ENCODE measurements at places on chromosomes 4 and X.

DNA sequence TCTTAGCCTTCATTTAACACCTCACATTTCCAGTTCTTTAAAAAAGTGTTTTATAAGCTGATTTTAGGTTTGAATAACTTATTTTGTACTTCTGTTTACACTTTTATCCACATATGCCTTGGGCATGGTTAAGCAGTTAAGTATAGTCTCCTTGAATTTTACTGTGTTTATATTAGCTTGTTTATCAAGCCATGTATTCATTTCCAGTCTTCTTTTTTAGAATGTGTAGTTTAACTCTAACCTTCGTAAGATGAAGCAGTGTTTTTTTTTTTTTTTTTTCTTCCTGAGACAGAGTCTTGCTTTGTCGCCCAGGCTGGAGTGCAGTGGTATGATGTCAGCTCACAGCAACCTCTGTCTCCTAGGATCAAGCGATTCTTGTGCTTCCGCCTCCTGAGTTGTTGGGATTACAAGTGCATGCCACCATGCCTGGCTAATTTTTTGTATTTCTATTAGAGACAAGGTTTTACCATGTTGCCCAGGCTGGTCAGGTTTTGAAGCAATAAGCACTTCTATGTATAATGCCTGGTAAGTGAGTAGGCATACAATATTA, 42.5 kb downstream of the BMP2K start:
- DNase-seq = no peak

GRCh38 chr4:1201851-1202525, 29.6 kb upstream of the SPON2 start:
- DNase-seq = peak; percentile 69

DNA sequence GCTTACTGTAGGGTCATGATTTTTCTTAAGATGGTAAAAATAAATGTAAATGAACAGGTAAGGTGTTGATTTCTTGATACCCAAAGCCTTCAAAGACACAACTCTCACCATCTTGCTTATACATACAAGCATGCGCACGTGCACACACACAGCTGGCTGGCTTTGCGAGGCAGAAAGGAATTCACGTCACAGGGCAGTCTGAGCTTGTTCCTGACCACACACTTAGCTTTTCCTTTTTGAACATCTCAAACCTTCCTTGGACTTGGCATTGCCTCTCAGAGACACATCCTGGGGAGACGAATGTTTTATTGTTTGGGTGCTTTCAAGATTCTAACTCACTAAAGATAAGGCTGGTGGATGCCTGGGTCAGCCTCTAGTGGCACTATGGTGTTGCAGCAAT, 175.0 kb downstream of the NHS start:
- DNase-seq = no peak

DNA sequence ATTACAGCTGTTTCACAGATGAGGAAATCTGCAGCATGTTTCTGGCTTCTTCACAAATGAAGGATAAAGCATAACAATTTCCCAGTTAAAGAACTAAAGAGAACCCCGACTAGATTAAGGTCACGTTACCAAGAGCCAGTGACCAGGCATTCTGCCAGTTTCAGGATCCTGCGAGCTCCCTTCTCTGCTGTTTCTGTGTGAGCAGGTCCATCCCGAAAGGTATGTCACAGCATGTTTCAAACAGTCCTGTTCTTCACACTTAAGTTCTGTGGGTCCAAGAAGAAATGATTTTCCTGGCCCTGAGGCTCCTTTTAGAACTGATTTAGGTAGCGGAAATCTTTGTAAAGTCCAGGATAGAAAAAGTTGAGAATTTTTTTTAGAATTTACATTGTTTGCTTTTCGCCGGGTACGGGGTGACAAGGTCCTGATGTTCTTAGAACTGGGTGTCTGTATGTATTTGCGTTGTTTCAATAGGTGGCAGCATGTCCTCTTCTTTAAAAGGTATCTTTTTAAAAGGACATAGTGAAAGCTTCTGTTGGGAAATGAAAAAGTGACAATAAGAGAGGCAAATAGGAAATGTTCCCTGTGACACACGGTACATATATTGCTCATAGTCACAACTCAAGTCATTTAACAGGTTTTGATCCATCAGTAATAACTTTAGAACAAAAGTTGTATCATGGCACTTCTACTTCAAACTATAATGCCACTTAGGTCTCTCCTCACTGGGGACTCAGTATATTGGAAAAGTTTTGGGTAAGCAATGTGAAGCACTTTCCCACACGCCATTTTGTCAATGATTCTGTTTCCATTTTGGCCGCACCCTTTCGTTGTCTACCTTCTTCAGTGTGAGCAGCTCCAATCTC, 18.4 kb downstream of the IL21 start:
- DNase-seq = peak; percentile 44

GRCh38 chrX:110171442-110171841, 146.4 kb downstream of the AMMECR1 start:
- DNase-seq = no peak

DNA sequence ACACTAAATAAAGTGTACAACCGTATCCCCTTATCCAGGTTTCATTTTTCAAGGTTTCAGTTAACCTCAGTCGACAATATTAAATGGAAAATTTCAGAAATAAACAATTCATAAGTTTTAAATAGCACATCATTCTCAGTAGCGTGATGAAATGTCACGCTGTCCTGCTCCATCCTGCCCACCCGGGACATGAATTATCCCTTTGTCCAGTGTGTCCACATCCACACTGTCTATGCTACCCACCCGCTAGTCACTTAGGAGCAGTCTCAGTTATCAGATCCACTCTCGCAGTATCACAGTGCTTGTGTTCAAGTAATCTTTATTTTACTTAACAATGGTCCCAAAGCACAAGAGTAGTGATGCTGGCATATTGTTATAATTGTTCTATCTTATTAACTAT, 54.7 kb downstream of the FRYL start:
- DNase-seq = no peak

DNA sequence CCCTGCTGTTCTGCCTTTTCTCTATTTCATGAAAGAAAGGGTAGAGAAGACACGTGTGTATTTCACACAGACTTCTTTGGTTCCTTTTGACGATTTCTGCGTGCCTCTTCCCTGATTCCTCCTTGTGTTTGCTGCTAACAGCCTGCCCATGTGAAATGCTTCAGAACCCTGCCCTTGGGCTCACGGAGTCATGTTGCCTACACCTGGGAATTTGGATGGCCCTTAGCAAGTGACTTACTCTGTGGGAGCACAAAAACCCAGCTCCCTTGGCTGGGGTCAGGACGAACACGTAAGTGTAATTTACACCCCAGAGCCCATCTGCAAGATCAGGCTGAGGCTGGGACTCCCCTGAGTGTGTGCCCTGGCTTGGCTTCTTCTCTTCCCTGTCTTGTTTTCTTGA, 220.3 kb upstream of the BCOR start:
- DNase-seq = no peak

DNA sequence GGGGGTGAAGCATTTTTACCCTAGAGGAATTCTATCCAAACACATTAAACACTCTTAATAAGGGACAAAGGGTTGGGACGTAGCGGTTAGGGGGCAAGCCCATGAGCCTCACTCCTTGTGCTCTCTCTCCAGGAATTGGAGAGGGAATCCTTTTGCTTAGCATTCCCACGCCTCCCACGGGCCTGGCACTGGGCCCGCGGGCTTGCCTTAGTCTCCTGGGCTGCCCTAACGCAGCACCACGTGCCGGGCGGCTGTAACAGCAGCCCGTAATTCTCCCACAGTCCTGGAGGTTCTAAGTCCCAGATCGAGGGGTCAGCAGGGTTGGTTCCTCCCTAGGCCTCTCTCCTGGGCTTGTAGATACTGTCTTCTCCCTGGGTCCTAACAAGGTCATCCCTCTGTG, 67.5 kb downstream of the TBL1X start:
- DNase-seq = no peak

DNA sequence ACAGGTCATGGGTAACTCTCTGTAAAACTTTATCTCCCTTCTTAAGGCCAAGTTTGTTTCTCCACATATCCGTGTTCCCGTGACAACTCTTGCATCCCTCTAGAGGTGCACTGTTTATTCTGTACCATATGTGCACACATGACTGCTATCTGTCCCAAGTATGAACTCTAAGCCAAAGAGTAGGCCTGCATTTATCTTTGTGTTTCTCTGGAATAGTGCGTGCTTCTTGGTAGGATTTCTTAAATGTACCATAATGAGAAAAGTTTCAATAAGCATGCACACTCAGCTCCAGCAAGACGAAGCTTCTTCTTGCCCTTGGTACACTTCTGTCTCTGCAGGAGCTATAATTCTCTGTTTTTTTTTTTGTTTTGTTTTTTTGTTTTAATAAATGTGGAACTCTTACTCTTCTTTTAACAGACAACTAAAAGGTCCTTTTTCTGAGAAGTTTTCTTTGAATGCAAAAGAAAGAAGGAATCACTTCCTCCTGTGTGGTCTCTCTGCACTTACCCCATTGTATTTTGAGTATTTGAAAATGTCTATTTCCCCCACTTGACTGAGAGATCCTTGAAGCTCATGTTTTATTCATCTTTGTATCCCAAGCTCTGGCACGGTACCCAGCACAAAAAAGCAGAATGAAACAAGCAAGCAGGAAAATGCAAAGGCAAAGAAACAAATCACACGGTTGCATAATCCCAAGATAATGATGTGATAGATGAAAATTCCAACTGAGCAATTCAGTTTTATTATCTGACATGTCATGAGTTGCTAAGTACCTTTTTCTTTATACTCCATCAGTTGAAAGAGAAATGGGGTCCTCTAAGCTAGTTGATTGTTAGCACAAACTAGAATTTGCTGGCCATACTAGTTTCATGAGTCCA, 521.9 kb upstream of the BOD1L1 start:
- no peak for DNase-seq

GRCh38 chrX:147476008-147476407, 435.7 kb upstream of the FMR1 start:
- DNase-seq = peak; percentile 38

GRCh38 chr4:23686169-23686897, 203.5 kb downstream of the PPARGC1A start:
- no peak for DNase-seq

GRCh38 chr4:99536271-99536670, 25.4 kb downstream of the C4orf17 start:
- no peak for DNase-seq

DNA sequence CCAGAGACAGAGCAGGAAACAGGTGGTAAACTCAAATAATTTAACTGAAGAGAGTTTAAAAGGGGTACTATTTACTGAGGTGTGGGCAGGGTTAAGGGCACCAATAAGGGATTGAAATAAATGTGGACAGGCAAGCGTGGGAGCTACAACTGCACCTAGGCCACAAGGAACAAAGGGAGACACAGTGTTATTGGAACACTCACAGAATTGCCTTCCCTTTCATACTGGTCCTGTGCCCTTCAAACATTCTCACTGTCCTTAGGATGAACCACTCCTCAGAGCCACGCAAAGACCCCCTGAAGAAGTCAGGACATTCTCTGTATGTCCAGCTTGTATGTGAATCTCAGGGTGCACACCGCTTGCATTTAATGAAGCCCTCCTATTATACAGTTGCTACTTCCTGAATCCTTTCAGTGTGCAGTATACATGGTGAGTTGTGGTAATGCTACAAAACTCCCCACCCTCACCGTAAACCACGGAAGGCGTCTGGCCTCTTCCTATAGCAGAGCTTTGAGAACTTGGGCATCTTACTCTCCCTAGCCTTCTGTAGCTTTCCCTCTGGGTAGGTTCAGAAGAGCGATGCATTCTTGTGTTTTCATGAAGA, 9.6 kb upstream of the MRPL1 start:
- no peak for DNase-seq

DNA sequence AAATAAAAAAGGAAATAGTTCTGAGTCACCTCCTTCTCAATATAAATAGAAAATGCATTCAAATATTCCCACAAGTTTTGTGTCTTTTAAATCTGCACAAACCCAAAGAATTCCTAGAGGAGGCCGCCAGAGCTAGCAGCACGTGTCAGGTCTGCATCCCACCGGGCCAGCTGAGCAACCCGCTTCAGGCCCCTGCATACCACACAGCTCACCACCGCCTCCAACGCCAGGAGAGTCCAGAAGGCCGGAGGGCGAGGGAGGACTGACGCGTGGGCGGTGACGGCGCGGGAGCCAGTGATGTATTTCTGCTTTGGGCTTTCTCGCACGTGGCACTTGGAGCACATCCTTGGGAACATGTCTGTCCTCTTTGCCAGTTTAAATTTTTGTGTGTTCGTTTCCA, 61.9 kb upstream of the CLDN34 start:
- no peak for DNase-seq

DNA sequence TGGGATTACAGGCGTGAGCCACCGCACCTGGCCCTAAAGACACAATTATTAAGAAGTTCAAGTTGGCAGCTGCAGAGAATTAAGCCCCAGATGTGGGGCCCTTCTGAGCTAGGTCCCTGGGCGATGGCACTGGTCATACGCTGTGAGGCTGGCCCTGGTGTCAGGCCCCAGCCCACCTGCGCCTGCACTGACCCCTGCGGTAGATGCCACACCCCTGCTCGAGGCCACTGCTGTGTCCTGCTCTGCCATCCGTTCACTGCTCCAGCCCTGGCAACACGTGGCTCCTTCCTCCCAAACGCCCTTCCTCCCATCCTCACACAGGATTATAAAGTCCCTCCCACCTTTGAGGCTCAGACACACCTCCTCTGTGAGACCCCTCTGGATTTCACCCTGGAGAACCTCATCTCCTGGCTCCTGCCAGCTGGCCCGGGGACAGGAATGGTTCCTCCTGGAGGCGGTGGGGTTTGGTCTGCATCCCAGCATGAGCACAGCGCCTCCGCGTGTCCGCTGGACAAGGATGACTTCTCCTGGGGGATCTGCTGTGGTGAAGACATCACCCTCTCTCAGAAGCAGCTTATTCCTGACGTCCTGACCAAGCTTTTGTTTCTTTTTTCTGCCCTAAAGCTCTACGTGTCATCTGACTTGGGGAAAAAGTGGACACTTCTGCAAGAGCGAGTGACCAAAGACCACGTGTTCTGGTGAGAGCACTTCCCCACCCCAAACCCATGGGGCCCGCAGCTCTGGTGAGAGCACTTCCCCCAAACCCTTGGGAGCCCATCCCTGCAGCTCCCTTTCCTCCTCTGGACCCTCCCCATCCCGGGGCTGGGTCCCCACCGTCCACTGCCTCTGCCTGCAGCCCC, 219.0 kb upstream of the PSAPL1 start:
- no peak for DNase-seq

DNA sequence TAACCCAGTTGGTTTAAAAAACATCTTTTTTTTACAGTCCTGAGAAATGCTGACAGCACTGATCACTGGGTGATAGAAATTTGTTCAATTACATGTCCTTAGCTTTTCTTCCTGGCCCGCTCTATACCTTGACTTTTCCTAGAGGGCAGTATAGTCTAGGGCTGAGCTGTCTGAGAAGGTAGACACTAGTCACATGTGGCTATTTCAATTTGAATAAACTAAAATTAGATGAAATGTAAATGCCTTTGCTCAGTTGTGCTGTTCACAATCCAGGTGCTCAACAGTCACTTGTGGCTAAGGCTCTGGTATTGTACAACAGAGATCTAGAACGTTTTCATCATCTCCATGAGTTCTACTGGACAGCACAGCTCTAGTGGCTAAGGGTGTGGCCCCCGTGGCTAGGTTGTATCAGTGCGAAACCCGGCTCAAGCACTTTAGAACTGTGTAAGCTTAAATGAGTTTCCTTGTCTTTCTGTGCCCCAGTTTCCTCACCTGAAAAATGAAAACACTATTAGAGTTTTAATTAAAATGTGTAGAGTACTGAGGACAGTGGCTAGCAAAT, 111.6 kb upstream of the WDR17 start:
- DNase-seq = no peak

Measured in hepatocyte (in vitro differentiated cells).